ENCODE measurements at places on chromosomes 12 and 14.

DNA sequence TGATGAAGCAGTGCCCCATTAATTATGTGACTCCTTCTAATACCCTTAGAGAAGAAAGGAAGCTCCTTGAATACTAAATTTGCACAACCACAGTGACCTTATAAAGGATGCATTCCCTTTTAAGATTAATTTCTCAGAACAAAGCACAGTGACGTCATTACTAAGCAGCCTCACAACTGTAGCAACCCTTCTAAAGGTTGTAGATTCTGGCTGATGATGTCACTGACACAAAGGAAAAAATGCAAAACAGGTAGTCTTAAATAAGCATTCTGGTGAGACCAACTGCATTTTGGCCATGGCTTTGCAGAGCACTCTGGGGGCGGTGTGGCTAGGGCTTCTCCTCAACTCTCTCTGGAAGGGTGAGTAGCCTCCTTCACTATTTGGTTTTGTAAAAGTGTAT, 38.4 kb upstream of the OR4E1 start:
- DNase-seq: no peak

- no peak for DNase-seq
Measured at GRCh38 chr12:124967016-124967739, 21.8 kb downstream of the DHX37 start.

GRCh38 chr14:25904446-25904845, 693.4 kb downstream of the NOVA1 start:
- no peak for DNase-seq

DNA sequence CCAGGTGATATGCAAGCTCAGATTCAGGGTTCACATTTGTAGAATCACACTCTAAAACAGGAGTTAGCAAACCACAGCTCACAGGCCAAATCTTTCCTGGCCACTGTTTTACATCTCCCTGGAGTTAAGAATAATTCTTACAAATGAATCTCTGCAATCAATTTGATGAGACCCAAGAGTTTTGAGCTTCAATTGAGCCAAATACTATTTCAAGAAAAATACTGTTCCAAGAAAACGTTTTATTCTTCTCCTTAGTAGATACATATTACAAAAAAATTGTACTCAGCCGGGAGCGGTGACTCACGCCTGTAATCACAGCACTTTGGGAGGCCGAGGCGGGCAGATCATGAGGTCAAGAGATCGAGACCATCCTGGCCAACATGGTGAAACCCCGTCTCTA, 2.5 kb downstream of the PTGDR start:
- DNase-seq: no peak

GRCh38 chr14:68519671-68520187, 273.1 kb downstream of the ZFP36L1 start:
- no peak for DNase-seq

Measured in stimulated activated CD4-positive, alpha-beta T cell treated with anti-CD3 and anti-CD28 coated beads, Interleukin-12 subunit alpha, Interleukin-12 subunit beta, amount 100 ng/mL, for 4 hours (primary cell).